ENCODE measurements at places on chromosomes 1 and 21. TPM values are rescaled to one million over a fixed set of nuclear protein-coding genes. Genes with fewer than 3 reads are reported as not detected.
A peak's percentile ranks its signal among the peaks of the same experiment; 100 is the strongest.

The TRIM46 gene
- total RNA-seq = 10.7 TPM

The OPTC gene
- not detected for total RNA-seq

GRCh38 chr1:220391491-220391890 lies 119.2 kb upstream of the RAB3GAP2 start:
- DNase-seq = no peak
- H3K4me1 ChIP-seq = no peaks in the 10 kb centered on the region
- H3K27me3 ChIP-seq = no peaks in the 10 kb centered on the region

GRCh38 chr1:147729315-147729714 lies 31.1 kb downstream of the GJA5 start:
- peaks cover 49% of the 10 kb centered on the region for H3K27me3 ChIP-seq
- no peaks in the 10 kb centered on the region for H3K4me1 ChIP-seq
- no peaks in the 10 kb centered on the region for H3K36me3 ChIP-seq
- no peak overlapping the region for H3K4me3 ChIP-seq
- H3K27ac ChIP-seq = no peak overlapping the region
- no peak for DNase-seq

GRCh38 chr1:182087719-182088350 lies 26.3 kb upstream of the ZNF648 start:
- no peaks in the 10 kb centered on the region for H3K36me3 ChIP-seq
- peaks cover 44% of the 10 kb centered on the region for H3K4me1 ChIP-seq
- H3K27ac ChIP-seq = no peak overlapping the region
- peaks cover 5% of the 10 kb centered on the region for H3K27me3 ChIP-seq
- H3K4me3 ChIP-seq = no peak overlapping the region

GRCh38 chr1:232474826-232475225 lies 155.1 kb downstream of the SIPA1L2 start:
- H3K36me3 ChIP-seq = no peaks in the 10 kb centered on the region
- peaks cover 1% of the 10 kb centered on the region for H3K27me3 ChIP-seq
- peaks cover 2% of the 10 kb centered on the region for H3K4me1 ChIP-seq

- H3K36me3 ChIP-seq = peaks cover 33% of the 10 kb centered on the region
- H3K27ac ChIP-seq = no peak overlapping the region
- DNase-seq = no peak
Observed at GRCh38 chr1:150925080-150925479, 1.1 kb upstream of the SETDB1 start.

- peak overlapping the region; percentile 33 for H3K27ac ChIP-seq
- H3K4me3 ChIP-seq = no peak overlapping the region
- DNase-seq = no peak
- H3K27me3 ChIP-seq = no peaks in the 10 kb centered on the region
- H3K36me3 ChIP-seq = peaks cover 52% of the 10 kb centered on the region
Observed at GRCh38 chr1:1883092-1883873, 7.6 kb downstream of the GNB1 start.

DNA sequence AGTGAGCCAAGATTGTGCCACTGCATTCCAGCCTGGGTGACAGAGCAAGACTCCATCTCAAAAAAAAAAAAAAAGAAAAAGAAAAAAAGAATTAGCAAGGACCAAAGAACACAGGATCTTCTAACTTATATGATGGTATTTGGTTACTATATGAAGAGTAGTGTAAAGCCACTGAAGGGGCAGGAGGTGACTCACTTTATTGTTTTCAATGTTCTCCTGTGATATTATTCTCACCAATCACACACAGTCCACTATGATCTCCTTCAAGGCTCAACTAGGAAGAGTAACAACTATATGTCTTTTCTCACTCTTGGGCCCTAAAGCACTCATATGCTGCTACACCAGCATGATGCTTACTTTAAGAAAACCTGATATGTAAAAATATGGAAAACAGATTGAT lies 26.7 kb downstream of the RC3H1 start:
- H3K4me3 ChIP-seq = no peak overlapping the region
- peaks cover 23% of the 10 kb centered on the region for H3K36me3 ChIP-seq
- H3K27ac ChIP-seq = no peak overlapping the region
- no peak for DNase-seq
- no peaks in the 10 kb centered on the region for H3K27me3 ChIP-seq

- H3K36me3 ChIP-seq = no peaks in the 10 kb centered on the region
- H3K4me1 ChIP-seq = no peaks in the 10 kb centered on the region
- DNase-seq = no peak
- no peak overlapping the region for H3K27ac ChIP-seq
- no peak overlapping the region for H3K4me3 ChIP-seq
- H3K27me3 ChIP-seq = no peaks in the 10 kb centered on the region
Observed at GRCh38 chr1:48031676-48032075, 34.5 kb upstream of the TRABD2B start.

- no peaks in the 10 kb centered on the region for H3K4me1 ChIP-seq
- no peak for DNase-seq
- H3K4me3 ChIP-seq = no peak overlapping the region
- H3K36me3 ChIP-seq = no peaks in the 10 kb centered on the region
Observed at GRCh38 chr1:7117399-7118281, 332.4 kb downstream of the CAMTA1 start.

DNA sequence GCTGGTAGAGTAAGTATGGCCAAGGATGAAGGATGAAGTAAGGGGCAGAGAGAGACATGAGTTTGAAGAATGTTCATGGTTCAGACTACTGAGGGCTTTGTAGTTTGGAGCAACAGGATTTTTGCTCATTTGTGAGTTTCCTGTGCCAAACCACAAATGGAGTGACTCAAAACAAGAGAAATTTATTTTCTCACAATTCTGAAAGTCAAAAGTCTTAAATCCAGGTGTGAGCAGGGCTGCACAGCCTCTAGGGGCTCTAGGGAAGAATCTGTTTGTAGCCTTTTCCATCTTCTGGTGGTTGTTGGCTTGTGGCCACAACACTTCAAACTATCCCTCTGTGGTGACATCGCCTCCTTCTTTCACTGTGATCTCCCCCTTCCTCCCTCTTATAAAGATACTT lies 58.9 kb downstream of the RHOU start:
- no peak overlapping the region for H3K27ac ChIP-seq
- H3K4me3 ChIP-seq = no peak overlapping the region
- no peaks in the 10 kb centered on the region for H3K27me3 ChIP-seq
- DNase-seq = peak; percentile 45
- H3K36me3 ChIP-seq = no peaks in the 10 kb centered on the region
